ENCODE measurements at places on chromosomes 11 and 22.

DNA sequence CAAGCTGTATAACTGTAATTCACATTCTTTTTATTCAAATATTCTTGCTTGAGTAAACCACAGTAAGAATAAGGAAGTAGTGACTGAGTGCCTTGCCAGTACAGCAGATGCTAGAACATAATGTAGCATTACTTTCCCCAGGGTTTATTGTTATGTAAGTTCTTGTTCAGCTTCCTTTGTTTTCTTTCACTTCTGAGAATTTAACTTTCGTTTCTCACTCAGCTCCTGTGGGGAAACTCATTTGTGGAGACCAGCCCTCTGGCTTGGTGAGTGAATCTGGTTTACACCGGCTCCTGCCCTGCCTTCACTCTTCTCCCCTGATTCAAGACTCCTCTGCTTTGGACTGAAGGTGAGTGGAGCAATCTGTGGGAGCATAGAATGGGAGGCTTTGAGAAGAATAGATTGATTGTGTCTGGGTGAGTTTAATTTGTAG lies at the start of gene TRIM22:
Gene TRIM22, plus strand, starts transcription at position 240 of the 433 bp plus-strand sequence. CDS start 6,443 bp downstream, outside the sequence.
- DNase-seq: peak; percentile 91

GRCh38 chr11:59243633-59244032 lies 30.9 kb upstream of the MPEG1 start:
- no peak for DNase-seq

- no peak for DNase-seq
Observed at GRCh38 chr22:42067671-42068251, 2.9 kb downstream of the NAGA start.

- peak; percentile 70 for DNase-seq
Observed at GRCh38 chr11:61752117-61752924, at the start of gene MYRF. Gene MYRF, plus strand, starts transcription at chr11:61752636. Its CDS starts 109 bp downstream, at chr11:61752745.

DNA sequence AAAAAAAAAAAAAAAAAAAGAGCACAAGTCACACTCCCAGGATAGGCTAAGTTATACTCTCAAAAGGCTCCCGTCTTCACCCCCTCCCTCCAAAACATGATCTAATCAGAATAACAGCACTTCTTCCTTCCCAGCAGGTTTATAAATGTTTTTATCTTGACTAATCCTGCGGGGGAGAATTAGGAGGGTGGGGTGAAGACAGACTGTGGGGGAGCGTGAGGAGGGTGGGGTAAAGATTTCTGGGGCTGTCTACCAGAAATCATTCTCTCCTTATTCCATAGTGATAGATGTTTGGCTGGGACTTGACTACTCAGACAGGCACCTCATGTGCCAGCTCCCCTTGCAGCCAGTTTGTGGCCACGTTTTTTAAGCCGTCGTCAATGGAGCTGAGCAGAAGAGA lies 17.0 kb downstream of the KCNE3 start:
- no peak for DNase-seq

DNA sequence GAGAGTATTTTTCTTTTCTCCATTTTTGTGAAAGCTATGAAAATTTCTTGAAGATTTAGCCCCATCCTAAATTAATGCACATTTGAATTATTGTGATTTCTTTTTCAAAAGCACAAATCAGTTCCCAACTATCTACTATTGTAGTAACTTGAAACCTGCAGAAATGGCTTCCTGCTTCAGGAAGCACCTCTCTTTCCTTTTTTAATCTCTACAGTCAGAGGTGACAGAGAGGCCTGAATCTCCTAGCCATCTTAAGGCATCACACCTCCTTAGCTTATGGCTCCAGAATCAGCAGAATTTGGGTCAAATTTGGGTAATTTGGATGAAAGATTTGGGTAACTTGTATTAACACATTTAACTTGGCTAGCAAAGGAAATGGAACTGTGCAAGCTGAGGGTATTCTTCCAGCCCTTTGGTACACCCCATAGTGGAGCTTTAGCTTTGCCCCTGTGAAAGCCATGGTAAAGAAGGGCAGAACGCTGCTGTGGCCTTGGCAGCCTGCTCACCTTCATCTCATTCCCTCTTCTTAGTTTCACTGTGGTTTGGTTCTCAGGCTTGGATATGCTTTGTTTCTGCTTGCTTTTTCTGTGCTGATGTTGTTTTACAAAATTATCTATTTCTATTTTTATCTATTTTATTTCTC lies 16.2 kb downstream of the TBCEL start:
- DNase-seq: no peak

- DNase-seq: no peak
Observed at GRCh38 chr22:32721328-32722180, 80.0 kb upstream of the TIMP3 start.

DNA sequence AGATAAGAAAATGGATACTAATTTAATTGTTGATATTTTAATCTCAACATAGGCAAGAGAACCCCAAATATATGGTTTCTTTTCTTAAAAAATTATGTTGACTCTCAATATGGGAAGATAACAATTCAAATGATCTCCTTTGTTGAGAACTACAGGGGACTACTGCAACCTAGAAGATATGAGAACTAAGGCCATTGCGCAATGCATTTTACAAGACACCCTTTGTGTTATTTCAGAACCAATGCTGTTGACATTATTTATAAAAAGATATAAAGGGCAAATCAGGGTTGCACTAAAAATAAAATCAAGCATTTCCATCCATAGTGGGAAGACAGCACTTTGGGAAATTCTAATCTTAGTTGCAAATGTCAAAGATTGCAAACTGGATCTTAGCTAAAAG lies 322.3 kb downstream of the SOX6 start:
- no peak for DNase-seq

DNA sequence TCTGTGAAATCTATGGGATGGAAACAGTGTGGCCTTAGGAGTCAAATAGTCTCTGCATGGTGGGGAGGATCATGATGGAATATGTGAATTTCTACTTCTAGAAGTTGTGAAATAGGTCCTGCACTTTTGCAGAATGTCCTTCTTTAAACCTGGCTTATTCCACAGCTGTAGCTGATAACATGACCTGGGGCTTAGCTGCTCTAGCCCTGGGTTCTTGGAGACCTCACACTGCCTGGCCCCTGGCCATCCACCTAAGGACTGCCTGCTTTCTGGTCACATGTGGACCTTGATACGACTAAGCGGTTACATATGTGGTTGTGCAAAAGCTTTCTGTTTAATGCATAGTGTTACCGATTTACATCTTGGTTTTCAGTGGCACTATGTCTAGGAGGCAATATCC lies 88.2 kb downstream of the SWAP70 start:
- no peak for DNase-seq

GRCh38 chr11:11206484-11206883 lies 146.6 kb downstream of the CSNK2A3 start:
- no peak for DNase-seq

GRCh38 chr22:25402501-25403283 lies 161.8 kb upstream of the GRK3 start:
- no peak for DNase-seq

DNA sequence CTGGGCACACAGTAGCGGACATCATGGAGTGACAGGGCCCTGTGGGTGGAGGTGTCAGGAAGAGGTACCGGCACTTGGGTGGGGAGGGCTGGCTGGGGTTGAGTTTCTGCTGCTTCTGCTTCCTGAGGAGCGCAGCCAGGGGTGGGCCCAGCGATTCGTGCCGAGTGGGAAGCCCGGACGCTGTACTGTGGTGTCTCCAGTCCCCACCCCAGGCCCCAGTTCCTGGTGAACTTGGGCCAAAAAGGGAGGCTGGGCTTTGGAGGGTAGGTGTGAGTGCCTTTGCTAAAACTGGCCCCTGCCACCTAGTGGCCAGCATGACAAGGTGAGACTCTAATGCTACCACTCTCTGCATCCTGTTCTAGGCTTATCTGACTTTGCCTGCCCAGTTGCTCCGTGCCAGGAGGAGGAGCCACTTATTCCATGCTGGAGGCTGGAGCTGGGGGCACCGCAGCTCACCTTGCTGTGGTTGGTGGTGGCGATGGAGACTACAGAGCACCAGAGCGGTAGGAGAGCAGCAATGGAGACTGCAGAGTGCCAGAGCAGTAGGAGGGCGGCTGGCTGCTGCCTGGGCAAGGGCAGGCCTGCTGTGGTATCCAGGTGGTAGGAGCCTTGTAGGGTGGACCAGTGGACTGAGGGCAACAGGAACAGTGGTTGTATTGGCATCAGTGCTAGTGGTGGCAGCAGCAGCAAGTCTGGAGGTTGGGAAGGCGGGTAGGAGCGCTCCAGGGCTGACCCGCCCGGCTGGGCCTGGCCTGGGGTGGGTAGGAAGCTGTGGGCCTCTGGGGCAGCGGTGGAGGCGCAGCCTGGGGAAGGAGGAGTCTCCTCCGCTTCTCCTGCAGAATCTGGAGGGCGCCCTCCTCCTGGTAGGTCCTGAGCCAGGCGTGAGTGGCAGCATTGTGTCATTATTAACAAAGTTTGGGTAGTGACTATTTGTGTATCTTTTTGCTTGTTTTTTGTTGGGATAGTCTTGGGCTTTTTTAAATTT lies 2.2 kb upstream of the RFPL2 start:
- DNase-seq: no peak

DNA sequence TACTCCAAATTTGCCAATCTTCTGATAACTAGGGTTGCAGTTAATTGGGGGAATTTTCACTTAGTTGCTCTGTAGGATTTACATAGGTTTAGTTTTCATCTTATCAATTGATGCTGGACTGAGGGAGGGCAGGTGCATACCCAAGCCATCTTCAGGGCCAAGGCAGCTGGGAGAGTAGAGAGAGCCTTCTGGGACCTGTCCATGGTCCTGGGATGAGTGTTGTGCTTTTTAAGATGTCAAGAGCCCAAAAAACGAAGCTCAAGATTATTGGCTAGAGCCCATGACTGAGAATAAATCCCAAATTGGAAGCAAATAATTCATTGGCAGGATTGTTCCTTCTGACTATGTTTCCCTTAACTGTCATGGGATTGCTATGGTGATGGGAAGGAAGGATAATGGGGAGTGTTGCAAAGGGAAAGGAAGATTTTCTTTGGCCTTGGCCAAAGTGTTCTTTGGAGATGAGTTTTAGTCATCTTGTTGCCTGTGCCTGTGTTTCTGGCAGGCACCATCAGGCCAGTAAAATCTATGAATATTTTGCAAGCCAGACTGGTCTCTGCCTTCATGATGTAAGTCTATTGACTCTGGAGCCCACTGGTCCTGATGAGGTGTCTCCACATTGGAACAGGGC lies 4.5 kb downstream of the SLC22A6 start:
- no peak for DNase-seq

- DNase-seq: no peak
Observed at GRCh38 chr22:36565159-36565507, 36.2 kb upstream of the EIF3D start.

- DNase-seq: no peak
Observed at GRCh38 chr11:70112017-70112434, 33.9 kb downstream of the ANO1 start.
